ENCODE measurements at places on chromosomes 2 and 18.

- DNase-seq: peak; percentile 89
Observed at GRCh38 chr2:221501210-221501882, 70.8 kb downstream of the EPHA4 start.

DNA sequence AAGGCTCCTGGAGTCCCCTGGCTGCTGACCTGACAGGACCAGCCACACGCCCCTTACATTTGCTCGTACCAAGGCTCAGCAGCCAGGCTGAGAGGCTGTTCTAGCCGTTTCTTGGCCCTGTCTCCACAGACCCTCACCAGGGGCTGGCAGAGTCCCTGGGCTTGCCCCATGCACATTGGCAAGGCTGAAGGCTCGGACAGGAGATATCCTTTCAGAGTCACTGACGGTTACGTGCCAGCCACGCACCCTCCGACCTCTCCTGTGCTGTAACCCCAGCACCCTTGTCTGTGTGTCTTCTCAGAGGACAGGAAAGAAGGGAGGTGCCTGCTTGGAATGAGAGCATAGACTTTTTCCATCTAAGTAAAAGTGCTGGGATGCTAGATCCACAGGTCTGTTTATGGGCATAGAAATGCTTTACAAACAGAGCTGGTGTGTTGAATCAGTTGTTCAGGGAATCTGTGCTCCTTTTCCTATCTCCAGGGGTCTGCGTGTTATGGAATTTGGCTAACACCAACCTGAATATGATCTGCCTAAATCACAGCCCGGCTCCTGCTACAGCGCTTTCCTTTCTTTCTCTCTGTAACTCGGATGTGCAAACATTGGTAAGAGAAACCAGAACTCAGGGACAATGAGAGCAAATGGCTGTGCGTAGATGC lies 41.0 kb downstream of the COPS8 start:
- DNase-seq: no peak

- no peak for DNase-seq
Observed at GRCh38 chr2:44768438-44769236, 172.9 kb upstream of the SIX3 start.

GRCh38 chr18:62767321-62767720 lies 52.0 kb downstream of the PHLPP1 start:
- peak; percentile 34 for DNase-seq

DNA sequence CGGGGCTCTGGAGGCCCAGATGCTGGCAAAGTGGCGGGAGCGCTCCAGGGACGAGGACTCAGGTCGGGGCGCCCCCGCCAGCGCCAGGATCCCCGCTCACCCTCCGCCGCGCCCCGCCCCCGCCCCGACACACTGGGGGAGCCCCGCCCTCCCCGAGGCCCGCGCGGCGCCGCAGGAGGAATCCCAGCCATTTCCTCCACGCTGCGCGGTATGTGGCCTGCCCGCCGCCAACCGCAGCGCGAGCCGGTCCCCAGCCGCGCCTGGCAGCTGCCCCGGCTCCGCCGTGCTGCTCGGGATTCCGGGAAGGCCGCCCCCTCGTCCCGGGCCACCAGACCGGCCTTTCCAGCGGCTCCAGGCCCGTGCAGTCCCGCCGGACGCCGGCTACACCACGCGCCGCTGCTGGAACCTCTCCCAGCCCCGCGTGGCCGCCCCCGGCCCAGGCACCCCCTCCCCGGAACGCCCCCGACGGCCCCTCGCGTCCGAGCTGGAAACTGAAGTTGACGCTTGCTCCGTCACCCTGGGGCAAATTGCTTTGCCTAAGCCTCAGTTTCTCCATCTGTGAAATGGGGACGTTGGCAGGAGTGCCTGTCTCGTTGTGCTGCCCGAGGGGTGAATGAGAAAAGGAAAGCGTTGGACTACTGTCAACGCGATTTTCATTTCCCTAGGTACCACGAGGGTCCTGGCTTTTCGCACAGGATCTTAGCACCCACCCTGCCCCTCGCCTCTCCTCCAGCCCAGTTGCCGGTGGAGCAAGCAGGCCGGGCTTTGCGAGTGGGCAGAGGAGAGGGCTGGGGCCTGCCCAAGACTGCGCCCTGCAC lies 53.6 kb downstream of the PKDCC start:
- DNase-seq: peak; percentile 83

DNA sequence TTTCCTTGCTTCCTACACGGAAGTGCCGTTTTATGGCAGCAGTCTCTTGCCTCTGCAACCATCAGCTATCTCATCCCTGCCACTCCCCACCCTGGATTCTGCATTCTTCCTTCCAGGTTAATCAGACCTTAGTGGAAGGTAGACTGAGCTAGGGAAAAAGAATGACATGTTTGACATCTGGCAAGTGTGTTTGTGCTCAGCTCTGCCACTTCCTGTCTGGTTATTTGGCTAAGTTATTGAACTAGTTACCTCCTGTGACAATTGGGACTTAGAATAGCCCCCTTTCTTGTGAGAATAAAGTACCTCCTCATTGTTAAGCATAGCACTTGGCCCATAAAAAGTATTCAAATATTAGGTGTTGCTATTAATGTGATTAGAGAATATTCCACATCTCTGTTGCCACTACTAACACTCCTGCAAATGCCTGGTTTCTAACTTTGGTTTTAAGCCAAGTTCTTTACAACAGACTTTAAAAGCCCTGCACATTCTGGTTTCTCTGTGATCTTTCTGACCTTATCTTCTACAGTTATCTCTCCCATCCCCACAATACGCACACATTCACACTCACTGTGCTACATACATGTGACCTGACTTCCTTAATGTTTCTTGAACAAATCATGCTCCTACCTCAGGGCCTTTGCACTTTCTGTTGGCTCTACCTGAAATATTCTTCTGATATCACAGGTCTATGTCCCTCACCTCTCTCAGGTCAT lies 10.8 kb upstream of the MAPRE2 start:
- no peak for DNase-seq

DNA sequence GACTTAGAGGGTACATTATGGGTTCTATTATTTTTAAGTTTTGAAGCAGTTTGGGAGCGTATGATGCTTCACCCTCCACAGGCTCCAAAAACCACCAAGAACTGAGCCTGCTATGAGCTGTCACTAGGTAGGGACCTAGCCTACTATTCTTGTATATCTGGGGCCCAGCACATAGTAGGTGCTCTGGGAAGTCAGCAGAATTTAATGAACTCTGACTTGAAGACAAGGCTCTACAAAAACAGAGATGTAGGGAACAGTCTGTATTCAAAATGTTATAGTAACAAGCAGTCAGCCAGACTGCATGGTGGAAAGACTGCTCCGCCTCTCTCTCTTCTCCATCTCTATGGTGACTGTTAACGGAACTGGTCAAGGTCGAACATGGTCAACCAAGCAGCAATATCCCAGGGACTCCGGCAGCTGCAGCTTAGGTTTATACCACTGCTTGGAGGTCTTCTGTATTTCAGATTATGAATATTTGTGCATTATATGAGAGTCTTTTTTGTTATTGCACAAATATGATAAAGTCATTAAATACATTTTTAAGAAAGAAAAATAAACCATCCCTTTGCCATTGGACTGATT lies 22.2 kb upstream of the YWHAQ start:
- DNase-seq: no peak

Data from ACHN (cell line).